Retinal pigment epithelial cell (primary cell): ENCODE measurements at places on chromosomes 7 and 10.
A peak's percentile ranks its signal among the peaks of the same experiment; 100 is the strongest.

DNA sequence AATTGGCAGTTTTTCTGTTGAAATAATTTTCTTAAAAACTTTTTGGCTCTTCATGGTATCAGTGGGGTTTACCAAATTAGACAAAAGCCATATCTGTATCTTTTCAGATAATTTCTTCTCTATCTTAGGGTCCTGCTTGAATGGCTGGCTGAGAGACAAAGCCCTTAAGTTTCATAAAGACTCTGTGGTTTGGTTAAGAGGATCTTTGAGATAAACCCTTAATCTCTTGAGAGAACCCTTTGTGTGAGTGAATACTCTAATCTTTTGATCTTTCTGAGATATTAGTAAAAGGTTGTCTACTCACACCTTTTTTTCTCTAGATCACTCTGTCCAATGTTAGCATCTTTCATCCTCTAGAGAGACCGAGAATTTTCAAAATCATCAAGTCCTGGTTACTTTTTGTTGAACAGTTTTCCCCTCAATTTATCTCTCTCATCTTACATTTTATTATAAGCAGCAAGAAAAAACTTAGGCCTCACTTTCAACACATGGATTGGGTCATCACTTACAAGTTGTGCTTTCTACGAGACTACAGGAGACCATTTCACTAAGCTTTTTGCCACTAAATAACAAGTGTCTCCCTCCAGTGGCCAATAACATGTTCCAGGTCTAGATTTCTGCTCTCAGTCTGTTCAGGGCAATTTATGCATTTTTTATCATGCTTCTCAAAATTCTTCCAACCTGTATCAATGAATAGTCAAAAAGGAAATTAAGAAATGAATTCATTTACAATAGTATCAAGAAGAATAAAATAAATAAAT, 28.4 kb downstream of the DNAJC9 start:
- DNase-seq: no peak

GRCh38 chr10:28211759-28212158, 91.1 kb downstream of the MPP7 start:
- no peak for DNase-seq

GRCh38 chr7:16091701-16092310, 329.5 kb downstream of the CRPPA start:
- peak; percentile 30 for DNase-seq

DNA sequence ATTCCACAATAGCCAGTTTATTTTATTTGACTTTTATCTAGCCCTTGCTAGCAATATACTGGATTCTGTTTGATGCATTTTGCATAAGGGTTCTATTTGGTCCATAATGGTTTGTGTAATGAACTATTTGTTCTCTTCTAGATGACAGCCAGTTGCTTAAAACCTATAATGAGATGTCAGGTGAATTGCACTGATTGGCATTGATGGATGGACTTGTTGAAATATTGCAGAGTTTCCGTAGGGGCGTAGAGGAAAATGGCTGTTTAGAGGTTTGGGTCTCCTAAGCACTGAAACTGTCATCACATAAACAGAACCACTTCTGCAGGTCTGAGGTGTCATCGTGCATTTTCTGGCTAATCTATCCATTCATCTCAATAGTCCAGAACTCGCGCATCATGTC, 124.9 kb upstream of the HDAC9 start:
- no peak for DNase-seq

- no peak for DNase-seq
These were observed 128.4 kb downstream of the ABCA13 start for GRCh38 chr7:48299580-48300169.

DNA sequence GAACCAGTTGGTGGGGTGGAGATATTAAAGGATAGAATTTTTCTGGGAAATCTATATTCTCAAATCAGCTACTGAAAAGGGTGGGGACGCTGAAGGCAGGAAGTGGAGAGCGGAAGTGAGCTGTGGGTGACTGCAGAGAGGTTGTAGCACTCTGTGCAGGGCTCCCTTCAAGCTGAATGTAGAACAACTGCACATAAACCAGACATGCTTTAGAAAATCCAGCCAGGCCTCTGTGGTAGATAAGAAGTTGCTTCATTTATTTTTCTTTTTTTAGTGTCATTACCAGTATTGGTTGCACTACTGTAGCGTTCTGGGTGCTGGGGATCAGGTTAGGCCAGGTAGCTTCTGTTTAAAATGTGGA, 127.8 kb downstream of the CELF2 start:
- no peak for DNase-seq

DNA sequence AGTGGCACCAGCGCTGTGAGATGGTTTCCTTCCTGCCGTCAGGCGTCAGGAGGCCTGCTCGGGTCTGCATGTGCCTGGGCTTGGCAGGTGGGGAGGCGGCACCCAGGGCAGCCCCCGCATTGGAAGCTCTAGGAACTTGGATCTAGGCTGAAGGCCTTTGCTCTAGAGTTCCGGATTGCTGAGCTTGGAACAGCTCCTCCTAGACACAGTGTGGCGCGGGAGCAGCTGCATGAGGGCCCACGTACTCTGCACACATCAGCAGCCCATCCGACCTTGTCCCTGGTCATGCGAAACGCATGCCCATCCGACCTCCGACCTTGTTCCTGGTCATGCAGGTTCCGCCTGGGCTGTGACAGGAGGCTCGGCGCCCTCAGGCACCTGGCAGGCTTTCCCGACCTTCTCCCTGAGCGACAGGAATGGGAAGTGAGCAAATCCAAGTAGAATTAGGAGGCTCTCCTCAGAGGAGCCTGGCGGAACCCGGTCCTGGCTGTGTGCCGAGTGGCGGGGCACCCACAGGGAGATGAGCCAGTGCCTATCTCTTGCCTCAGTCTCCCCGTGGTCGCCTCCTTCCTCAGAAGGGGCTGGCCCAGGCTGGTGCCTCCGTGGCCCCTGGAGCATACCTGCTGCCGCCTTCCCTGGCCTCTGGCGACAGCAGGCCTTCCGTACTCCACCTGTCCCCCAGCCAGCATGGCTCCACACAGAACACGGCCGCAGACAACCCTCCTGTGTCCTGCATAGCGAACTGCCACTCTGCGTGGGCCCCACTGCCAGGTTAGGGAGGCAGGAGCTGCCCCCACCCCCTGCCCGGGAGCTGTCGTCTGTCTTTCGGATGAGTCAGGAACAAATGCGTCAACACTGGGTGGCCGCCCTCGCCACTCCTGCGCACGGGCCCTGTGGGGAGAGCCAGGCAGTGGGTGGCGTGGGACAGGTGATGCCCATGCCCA, 12.0 kb downstream of the GET4 start:
- DNase-seq: no peak

GRCh38 chr10:24536636-24537035, 187.1 kb downstream of the ARHGAP21 start:
- no peak for DNase-seq

DNA sequence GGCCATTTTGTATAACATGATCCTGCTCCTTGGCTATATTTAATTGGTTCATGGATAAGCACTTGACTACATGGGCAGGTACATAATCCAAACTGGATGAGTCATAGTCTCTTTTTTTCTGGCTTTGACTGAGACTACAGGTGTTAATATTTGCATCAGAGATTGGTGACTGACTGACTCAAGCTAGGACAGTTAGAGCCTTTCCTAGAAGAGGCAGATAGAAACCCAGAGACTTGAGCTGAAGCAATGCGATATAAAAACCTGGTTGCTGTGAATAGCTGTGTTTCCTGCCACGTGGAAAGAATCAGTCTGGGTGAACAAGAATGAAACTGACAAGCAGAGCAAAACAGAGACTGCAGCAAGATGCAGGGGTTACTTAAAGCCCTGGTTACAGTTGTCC, 81.0 kb downstream of the SAMD9 start:
- no peak for DNase-seq

DNA sequence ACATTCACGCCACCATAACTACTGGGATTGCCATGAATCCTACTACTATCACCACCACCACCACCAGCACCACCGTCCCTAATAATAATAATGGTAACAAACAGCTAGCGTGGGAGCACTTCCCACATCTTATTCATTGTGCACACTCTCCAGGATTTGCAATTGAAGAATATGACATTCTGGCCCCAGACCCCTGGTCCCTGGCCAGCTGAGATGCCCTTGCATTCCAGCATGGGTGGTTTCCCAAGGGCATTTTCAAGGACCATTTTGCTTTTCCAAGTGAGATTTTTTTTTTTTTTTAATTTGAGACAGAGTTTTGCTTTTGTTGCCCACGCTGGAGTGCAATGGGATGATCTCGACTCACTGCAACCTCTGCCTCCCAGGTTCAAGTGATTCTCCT, 14.7 kb downstream of the CTBP2 start:
- DNase-seq: no peak

DNA sequence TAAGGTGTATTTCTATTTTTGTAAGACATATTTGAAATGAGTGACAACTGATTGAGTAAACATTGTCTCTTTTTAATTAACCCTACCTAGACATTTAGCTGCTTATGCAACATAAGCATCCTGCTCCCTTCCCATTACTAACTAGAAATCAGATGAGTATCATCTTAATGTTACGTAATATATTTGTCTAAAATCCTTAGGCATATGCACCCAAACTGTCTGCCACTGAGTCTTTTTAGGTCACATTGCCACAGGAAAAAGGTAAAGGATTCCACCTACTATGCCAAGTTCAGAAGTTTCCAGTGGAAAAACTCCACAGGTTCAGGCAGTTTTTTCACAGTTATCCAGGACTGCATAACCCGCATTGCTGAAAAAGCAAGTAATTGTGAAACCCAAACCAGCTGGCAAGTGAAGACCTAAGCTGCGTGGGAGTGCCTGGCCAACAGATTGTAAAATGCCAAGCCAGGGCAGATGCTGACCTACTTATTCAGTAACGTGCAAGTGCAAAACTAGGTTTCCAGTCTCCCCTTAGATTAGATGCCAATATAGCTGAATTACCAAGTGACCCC, 983.7 kb downstream of the GATA3 start:
- no peak for DNase-seq

DNA sequence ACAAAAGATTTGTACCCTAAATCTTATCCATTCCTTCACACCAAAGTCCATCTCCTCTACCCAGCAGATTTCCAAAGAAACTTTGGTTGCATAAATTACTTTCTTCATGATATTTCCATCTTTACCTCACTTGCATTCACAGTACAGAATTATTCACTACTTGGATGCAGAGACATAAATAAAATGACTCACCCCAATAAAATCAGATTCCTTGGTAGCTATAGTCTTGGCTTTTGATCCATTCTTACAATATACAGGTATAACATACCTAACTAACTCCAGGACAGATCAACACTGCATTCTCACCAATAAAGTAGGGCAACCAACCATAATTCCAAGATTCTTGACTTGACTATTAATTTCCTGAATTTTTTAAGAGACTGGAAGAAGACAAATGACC, 815.1 kb downstream of the MAGI2 start:
- no peak for DNase-seq

- DNase-seq: no peak
These were observed 74.6 kb downstream of the PPP1R17 start for GRCh38 chr7:31761646-31762045.

GRCh38 chr7:38306914-38307313, 33.5 kb upstream of the TARP start:
- DNase-seq: no peak

GRCh38 chr10:70477661-70478162, 855 bp upstream of the PALD1 start:
- DNase-seq: no peak

GRCh38 chr10:8026349-8027259, 27.9 kb upstream of the GATA3 start:
- DNase-seq: no peak

DNA sequence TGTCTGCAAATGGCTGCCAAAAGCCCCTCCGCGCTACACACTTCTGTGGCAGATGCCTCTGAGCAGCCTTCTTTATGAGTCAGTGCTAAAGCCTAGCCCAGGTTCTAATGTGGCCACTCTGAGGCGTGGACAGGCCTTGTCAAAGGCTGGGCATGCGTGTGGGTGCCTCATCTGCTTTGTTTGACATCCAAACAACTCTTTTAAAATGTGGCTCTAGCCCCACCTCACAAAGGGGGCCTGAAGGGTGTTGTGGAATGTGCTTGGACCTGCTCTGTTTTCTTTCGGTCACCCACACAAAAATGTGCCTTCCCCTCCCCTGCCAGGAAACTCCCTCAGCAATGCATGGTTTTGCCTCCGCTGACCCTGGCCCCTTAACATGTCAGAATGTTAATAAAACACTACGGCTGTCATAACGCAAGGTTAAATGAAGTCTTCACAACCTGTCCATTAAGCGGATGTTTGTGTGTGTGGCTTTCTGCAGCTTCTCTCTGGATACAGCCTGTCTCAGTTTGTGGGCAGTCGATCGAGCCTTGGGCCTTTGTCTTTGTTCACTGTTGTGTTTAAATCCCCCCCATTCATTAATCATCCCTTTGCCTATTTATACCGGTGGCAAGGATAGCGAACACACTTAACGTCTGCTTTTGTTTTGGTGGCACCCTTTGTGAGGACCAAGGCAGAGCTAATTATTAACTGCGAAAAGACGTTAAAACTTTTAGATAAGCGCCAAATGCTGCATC, 718.9 kb downstream of the LRMDA start:
- DNase-seq: no peak

DNA sequence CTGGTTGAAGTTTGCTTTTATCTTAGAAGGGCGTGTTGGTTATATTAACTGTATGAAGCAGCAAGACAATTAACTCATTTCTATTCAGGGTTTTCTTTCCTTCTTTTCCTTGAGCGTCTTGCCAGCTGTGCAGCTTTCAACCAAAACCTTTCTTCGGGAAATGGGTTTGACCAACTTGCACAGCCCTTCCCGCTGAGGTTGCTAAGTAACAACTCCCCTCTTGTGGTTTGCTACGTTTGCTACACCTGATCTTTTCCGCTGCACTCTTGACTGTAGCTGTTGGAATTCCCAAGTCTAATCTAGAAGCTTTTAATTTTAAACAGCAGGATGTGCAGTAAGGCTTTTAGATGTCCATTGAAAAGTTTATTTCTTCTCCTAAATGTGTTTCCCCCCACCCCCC, 116.9 kb downstream of the CDCA7L start:
- no peak for DNase-seq

GRCh38 chr7:115229401-115230105, 307.7 kb downstream of the MDFIC start:
- peak; percentile 87 for DNase-seq
